NCI-H446 (cell line): ENCODE measurements at places on chromosomes 1 and 21.

DNA sequence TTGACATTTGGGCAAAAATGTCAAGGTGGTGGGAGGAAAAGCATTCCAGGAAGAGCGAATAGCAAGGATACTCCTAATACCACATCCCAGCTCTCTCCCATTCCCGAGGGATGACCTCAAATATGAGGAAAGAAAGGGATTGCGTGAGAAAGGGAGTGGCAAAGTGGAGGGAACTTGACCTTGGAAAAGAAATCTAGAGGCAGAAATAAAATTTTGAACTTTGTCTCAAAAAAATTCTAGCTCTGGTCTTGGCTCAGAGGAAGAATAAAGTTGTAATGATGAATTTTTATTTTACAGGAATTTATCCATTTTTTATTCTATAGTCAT is 127.8 kb downstream of the TBX19 start:
- DNase-seq, result no peak

- DNase-seq, result no peak
Measured at GRCh38 chr1:37125295-37125694, 91.0 kb upstream of the GRIK3 start.

- DNase-seq, result peak; percentile 99
Measured at GRCh38 chr1:171645553-171646248, 6.8 kb downstream of the MYOC start.

DNA sequence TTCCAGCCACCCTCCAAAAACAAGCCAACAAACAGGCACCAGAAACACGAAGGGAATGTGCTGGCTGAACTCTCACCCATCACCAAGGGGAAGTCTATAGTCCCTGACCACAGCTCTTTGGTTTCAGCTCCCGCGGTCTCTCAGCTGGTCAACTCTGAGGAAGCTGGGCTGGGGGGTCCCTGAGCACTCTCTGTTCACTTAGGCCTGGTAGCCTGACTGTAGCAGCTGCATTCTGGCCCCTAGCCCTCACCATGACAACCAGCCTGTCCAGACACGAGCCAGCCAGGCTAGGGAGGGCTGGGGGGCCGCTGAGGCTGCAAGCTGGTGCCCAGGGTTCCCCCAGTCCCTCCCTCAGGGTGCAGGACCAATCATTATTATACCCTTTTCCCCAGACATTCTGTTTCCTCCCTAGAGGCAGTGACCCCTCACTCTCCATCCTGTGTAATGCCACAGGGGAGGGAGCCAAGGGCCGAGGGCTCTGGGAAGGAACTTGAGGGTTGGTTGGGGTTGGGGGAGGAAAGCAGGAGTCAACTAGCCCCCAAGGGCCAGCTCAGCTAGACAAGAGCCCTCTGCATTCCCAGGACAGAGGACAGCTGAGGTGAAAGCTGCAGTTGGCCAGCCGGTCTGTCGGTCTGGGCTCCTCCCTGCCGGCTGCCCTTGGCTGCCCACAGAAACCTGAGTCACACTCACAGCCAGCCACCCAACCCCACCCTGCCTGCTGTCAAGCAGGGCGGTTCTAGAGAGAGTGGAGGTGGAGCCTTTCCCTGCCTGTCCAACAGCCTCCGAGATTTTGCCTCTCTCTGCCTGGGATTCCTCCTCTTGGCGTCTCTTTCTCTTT is 1.2 kb upstream of the TRAPPC3 start:
- DNase-seq, result peak; percentile 95

DNA sequence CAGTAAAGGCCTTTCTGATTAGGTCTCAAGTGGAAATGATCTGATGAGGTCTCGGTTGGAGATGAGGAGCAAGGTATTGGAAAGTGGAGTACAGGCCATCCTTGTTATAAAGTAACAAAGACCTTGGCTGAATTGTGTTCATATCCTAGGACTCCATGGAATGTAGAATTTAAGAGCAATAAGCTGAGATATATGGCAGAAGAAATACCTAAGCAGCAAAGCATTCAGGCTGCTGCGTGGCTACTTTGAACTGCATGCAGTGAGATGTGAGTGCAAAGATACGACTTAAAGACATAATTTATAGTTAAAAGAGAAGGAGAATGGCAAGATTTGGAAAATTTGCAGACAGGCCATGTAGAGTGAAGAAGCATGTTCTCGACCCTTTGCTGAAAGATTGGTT is 11.2 kb upstream of the XPR1 start:
- no peak for DNase-seq

DNA sequence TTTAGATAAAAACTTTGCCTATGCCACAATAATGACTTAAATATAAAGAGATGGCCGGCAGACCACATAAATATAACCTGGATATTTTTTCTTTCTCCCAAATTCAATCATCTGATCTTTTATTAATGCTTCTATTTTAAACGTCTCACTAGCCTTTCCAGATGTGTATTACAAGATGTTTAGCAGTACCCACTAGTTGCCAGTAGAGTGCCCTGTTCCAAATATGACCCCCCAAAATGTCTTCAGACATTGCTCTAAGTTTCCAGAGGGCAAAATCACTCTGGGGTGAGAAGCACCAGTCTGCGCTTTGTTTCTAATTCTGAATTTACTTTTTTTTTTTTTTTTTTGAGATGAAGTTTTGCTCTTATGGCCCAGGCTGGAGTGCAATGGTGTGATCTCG is 268.1 kb downstream of the GRIK1 start:
- no peak for DNase-seq

- DNase-seq, result no peak
Measured at GRCh38 chr1:119139403-119139802, 1.1 kb downstream of the WARS2 start.

DNA sequence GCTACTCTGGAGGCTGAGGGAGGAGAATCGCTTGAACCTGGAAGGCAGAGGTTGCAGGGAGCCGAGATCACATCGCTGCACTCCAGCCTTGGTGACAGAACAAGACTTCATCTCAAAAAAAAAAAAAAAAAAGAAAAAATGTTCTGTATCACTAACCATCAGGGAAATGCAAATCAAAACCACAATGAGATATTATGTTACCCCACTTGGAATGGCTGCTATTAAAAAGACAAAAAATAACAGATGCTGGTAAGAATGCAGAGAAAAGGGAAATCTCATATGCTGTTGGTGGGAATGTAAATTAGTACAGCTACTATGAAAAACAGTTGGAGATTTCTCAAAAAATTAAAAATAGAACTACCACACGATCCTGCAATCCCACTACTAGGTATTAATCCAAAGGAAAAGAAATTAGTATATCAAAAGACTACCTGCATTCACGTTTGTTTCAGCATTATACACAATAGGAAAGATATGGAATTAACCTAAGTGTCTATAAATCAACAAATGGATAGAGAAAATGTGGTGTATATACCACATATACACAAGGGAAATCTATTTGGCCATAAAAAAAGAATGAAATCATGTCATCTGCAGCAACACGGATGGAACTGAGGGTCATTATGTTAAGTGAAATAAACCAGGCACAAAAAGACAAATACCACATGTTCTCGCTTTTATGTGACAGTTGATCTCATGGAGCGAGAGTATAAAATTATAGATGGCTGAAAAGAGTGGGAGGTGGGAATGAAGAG is 62.6 kb downstream of the ABL2 start:
- DNase-seq, result no peak

DNA sequence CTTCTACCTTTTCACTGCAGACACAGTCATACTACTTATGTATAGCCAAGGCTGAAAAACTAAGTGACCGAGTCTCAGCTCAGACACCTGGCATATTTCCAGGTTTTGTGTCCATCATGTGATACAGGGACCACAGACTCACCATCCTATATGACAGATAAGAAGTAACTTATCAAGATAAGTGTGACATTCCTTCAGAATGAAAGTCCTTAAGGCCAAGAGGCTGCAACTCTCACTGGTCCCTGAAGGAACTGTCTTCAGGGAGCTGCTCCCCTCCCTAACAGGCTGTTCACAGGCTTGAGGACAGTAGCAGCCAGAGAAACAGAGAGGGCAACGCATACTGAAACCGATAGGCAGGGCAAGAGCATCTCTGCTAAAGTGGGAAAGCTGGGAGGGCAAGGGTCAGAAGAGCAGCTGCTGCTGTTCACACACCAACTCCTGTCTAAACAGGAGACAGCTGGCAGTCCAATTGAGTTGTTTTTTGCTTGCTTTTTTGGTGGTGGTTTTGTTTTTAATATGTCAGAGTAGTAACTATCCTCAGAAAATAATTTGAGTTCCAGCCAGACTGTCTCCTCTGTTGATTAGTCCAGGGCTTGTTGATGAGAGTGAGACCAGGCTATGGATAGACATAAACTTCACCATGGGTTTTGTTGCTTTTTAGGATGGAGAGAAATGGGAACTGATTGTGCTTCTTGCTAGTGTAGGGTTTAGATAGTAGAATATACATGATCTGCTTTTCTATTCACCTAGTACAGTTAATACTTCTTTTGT is 67.7 kb downstream of the MACF1 start:
- no peak for DNase-seq

GRCh38 chr1:91763252-91763651 is 122.7 kb downstream of the TGFBR3 start:
- no peak for DNase-seq

DNA sequence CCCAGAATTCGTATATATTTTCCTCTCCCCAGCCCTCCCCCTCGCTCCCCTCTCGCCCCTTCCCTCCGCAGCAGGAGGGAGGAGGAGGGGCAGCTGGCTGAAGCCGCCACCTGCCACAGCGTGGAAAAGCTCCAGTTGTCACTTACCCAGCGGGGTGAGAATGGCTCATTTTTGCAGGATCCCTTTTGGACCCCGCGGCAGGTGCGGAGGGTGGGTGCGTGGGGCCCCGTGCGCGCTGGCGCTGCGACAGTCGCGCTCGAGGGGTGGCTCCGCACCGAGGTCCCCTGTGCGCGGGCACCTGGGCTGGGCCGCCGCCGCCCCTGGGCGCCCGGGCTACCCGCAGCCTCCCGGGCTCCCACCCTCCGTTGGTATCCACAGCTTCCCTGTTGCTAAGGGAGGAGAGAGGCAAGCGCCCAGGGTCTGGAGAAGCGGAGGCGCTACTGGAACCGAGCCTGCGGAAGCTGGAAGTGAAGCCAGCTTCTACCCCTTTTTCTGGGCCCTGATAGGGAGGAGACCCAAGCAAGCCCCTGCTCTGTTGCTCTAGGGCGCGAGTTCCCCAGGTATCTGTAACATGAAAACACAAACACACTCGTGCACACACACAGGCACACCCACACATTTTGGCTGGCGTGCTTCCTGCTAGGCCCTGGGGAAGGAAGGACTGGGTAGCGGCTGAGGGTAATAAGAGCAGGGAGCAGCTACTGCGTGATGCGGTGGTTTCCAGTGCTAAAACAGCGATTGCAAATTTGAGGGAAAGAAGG is at the start of gene ERICH3:
ERICH3 (minus strand) TSS at position 442 of the 761 bp plus-strand sequence; CDS start at position 169, 273 bp downstream.
- no peak for DNase-seq

DNA sequence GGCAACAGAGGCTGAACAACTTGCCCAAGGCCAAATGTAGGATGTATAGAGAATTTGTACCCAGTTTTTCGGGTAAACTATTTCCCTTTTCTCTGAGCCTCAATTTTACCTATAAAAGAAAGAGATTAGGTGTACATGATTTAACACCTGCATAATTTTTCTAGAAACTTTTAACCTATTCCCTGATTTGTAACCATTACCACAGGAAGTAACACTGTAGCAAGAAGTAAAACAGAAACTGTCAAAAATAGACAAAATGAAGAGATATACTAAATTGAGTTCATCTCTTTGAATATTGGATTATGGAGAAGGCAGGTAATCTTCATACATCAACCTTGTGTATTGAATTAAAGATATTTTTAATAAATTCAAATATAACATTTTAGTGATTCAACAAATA is 136.2 kb downstream of the ZC3H11B start:
- no peak for DNase-seq

DNA sequence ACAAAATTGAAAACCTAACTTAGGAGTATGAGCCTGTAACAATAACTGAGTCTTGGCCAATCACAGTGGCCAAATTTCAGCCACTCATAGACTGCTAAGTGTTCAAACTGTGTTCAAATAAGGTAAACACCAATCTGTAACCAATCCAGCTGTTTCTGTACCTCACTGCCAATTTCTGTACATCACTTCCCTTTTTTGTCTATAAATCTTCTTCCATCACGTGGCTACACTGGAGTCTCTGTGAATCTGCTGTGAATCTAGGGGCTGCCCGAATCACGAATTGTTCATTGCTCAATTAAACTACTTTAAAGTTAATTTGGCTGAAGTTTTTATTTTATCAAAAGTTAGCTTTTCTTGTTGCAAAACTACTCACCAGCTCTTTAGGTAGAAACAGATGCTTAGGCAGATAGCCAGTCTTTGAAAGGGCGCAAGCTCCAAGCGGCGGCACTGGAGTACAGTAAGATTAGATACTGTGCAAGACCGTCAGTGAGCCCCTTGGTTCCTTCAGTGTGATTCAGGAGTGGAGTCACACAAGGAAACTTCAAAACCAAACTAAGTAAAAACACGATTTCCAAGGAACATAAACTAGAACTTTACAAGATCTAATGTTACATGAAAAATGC is 43.2 kb upstream of the ADGRL2 start:
- no peak for DNase-seq

DNA sequence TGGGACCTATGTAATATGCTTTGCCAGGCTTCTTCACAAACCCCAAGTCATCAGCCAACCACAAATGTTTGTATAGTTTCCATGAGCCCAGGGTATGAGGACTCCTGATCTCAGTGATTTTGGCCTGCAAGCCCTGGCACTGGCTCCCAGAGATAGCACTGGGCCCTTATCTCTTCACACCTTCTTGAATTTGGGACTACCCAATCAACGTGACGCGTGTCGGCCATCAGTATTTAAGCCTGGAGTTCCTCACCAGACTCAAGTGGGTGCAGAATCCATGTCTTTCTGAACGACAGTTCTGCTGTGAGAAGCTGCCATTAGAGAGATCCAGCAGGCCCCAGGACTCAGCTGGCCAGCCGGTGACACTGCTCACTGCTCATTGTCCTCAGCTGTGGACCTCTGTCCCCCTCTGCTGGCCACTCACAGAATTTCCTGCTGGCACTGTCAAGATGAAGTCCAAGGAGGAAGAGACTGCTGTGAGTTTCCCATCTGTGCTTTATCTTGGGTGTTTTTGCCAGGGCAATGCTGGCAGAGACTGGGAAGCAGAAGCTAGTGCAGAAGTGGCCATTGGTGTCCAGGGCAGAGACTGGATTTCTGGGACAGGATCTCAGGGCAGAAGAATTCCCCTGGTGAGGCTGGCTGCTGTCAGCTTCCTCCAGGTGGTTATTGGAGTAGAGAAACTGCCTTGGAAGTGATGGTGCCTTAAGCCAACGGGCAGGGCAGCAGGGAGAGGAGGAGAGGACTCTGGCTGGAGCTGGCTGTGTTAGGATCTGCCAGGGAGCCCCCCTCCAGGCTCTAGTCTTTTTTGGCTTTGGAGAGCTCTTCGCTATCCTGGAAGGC is 28.4 kb downstream of the TMCC2 start:
- DNase-seq, result peak; percentile 95

DNA sequence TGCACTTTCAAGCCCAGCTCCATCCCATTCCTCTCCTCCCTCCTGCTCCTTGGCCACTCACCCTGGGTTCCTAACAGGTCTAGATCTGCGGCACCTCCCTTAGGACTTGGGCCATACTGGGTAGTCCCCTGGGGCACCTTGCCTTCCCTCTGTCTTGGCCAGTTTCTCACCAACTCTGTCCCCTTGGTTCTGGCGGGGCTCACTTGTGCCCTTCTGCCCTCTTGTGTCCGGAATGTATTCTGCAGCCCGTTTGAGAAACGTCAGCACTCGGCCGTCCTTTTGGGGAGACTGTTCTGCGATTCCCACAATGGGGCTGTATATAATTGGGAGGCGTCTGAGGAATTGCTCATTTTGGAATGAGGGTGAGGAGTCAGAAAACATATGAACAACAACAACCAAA is 162.4 kb downstream of the ZSCAN20 start:
- DNase-seq, result no peak
